ENCODE measurements at places on chromosomes 13 and 19. TPM values are rescaled to one million over a fixed set of nuclear protein-coding genes. Genes with fewer than 3 reads are reported as not detected.

IL27RA gene
- 2.9 TPM for total RNA-seq

GRCh38 chr13:40656358-40656757, 10.1 kb downstream of the FOXO1 start:
- DNase-seq, result no peak
- H3K4me1 ChIP-seq, result no peaks in the 10 kb centered on the region
- no peaks in the 10 kb centered on the region for H3K36me3 ChIP-seq
- no peak overlapping the region for H3K4me3 ChIP-seq
- H3K27me3 ChIP-seq, result peaks cover 2% of the 10 kb centered on the region

GRCh38 chr13:39385621-39386231, 217.3 kb downstream of the LHFPL6 start:
- H3K4me3 ChIP-seq, result no peak overlapping the region
- no peaks in the 10 kb centered on the region for H3K36me3 ChIP-seq
- H3K27ac ChIP-seq, result no peak overlapping the region
- peak; percentile 15 for DNase-seq
- H3K4me1 ChIP-seq, result no peaks in the 10 kb centered on the region

GRCh38 chr19:4482721-4483364, 10.7 kb downstream of the HDGFL2 start:
- H3K4me3 ChIP-seq, result no peak overlapping the region
- H3K27me3 ChIP-seq, result no peaks in the 10 kb centered on the region
- DNase-seq, result no peak
- no peak overlapping the region for H3K27ac ChIP-seq
- no peaks in the 10 kb centered on the region for H3K4me1 ChIP-seq

- no peaks in the 10 kb centered on the region for H3K36me3 ChIP-seq
- no peak overlapping the region for H3K27ac ChIP-seq
- no peaks in the 10 kb centered on the region for H3K27me3 ChIP-seq
- DNase-seq, result peak; percentile 34
Measured at GRCh38 chr13:41306271-41307145, 4.6 kb upstream of the NAA16 start.

LGALS7B gene
- not detected for total RNA-seq

PCDH17 gene
- total RNA-seq, result not detected

- no peak overlapping the region for H3K4me3 ChIP-seq
- H3K27me3 ChIP-seq, result peaks cover 70% of the 10 kb centered on the region
- peak; percentile 3 for DNase-seq
- no peak overlapping the region for H3K27ac ChIP-seq
- no peaks in the 10 kb centered on the region for H3K36me3 ChIP-seq
- H3K4me1 ChIP-seq, result no peaks in the 10 kb centered on the region
Measured at GRCh38 chr13:113001241-113002140, 32.5 kb downstream of the MCF2L start.

- peaks cover 92% of the 10 kb centered on the region for H3K36me3 ChIP-seq
- H3K4me1 ChIP-seq, result peaks cover 6% of the 10 kb centered on the region
- H3K4me3 ChIP-seq, result no peak overlapping the region
- no peaks in the 10 kb centered on the region for H3K27me3 ChIP-seq
- DNase-seq, result no peak
- H3K27ac ChIP-seq, result no peak overlapping the region
Measured at GRCh38 chr19:3979674-3980352, 5.5 kb downstream of the EEF2 start.

GARIN5A gene
- total RNA-seq, result not detected

SPIB gene
- total RNA-seq, result not detected

DNA sequence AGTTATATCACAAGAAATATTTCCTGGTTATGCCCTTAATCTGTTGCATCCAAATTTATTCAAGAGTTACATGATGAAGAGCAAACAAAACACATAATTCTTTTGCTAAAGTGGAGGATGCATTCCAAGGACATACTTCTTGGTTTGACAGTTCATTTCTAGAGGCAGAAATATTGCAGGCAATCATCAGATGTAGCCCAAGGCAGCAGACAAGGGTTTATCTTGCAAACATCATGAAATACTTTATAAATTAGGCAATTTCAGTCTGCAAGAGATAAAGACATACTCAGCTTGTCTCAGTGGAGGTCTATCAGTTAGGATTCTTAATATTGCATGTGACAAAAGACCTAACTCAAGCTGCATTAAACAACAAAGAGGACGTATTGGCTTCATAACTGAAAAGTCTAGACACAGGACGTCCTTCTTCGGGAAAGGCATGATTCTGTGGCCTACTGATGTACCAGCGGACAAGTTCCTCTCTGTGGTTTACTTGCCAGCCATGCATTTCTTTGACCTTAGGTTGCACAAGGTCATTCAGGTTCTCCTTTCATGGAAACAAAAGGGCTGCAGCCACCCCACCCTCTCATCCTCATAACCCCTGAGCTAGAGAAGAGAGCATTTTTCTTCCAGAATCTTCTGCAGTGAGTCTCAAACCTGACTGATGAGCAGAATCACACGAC, 204.1 kb downstream of the KATNAL1 start:
- H3K36me3 ChIP-seq, result no peaks in the 10 kb centered on the region
- peaks cover 3% of the 10 kb centered on the region for H3K27me3 ChIP-seq
- H3K4me1 ChIP-seq, result no peaks in the 10 kb centered on the region
- DNase-seq, result no peak

DNA sequence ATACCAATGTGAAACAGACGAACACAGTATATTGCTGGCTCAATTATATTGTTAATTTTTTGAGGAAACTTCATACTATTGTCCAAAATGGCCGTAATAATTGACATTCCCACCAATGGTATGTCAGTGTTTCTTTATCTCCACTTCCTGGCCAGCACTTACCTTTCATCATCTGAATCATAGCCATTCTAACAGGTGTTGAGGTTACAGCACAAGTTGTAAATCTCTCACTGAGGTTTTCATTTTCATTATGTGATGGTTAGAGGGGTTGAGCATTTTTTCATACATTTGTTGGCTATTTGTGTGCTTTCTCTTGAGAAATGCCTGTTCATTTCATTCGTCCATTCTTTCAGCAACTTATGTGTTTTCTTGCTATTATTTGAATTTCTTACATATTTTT, 824.0 kb downstream of the UQCRFS1 start:
- DNase-seq, result no peak
- H3K4me3 ChIP-seq, result no peak overlapping the region
- H3K27me3 ChIP-seq, result no peaks in the 10 kb centered on the region
- H3K4me1 ChIP-seq, result no peaks in the 10 kb centered on the region
- H3K27ac ChIP-seq, result no peak overlapping the region

GZMM gene
- total RNA-seq, result not detected

GRK1 gene
- not detected for total RNA-seq

GRCh38 chr13:35794734-35795389, 318.4 kb upstream of the MAB21L1 start:
- H3K27me3 ChIP-seq, result no peaks in the 10 kb centered on the region
- H3K36me3 ChIP-seq, result no peaks in the 10 kb centered on the region
- no peak overlapping the region for H3K4me3 ChIP-seq
- DNase-seq, result peak; percentile 16
- H3K4me1 ChIP-seq, result peaks cover 2% of the 10 kb centered on the region

GRCh38 chr13:37375071-37375470, 223.5 kb downstream of the POSTN start:
- no peak overlapping the region for H3K4me3 ChIP-seq
- H3K4me1 ChIP-seq, result no peaks in the 10 kb centered on the region
- H3K27ac ChIP-seq, result no peak overlapping the region
- DNase-seq, result no peak

GRCh38 chr19:42443944-42444398, 1.2 kb upstream of the CXCL17 start:
- no peaks in the 10 kb centered on the region for H3K36me3 ChIP-seq
- no peak overlapping the region for H3K27ac ChIP-seq
- H3K4me3 ChIP-seq, result no peak overlapping the region
- no peaks in the 10 kb centered on the region for H3K4me1 ChIP-seq
- H3K27me3 ChIP-seq, result peaks cover 30% of the 10 kb centered on the region
- no peak for DNase-seq

- peak; percentile 80 for DNase-seq
- peak within 1 kb of the TSS; percentile 79 for H3K4me3 ChIP-seq
- peaks cover 19% of the 10 kb centered on the region for H3K36me3 ChIP-seq
Measured at GRCh38 chr19:35154525-35155406, at the start of gene FXYD5. Gene FXYD5 (plus strand): TSS chr19:35154735. CDS start chr19:35155551, 816 bp downstream.

CERS1 gene
- 0.90 TPM for total RNA-seq

SLC1A5 gene
- 142 TPM for total RNA-seq

DENND1C gene
- total RNA-seq, result not detected

DNA sequence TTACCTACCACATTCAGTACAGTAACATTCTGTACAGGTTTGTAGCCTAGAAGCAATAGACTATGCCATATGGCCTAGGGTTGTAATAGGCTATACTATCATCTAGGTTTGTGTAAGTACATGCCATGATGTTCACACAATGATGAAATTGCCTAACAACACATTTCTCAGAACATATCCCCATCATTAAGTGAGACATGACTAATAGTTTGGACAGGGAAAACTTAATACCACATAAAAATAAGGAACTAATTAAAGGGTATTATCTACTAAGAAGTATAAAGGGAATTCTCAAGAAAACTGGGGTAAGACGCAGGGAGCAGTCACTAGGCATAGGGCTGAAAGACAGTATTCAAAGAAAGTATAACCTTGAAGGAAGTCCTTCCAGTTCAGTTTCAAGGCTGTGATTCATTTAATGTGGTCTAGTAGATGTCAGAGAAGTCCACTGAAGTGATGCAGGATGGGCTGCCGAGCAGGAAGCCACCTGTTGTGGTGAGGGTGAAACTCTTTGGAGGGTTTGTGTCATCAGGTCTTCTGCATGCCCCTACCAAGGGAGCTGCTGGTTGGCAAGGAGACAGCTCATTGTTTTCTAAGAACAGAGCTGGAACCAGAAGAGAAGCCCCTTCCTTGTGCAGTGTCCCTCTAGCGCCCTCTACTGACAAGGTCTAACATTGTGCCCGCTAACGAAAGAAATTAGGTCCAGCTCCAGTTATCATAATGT, 122.9 kb downstream of the OLFM4 start:
- no peaks in the 10 kb centered on the region for H3K27me3 ChIP-seq
- no peak overlapping the region for H3K4me3 ChIP-seq
- no peaks in the 10 kb centered on the region for H3K4me1 ChIP-seq
- DNase-seq, result peak; percentile 34
- H3K36me3 ChIP-seq, result no peaks in the 10 kb centered on the region
- H3K27ac ChIP-seq, result no peak overlapping the region

GRCh38 chr19:5850189-5850588, 1.1 kb downstream of the FUT3 start:
- peaks cover 31% of the 10 kb centered on the region for H3K27me3 ChIP-seq
- DNase-seq, result no peak
- no peak overlapping the region for H3K4me3 ChIP-seq
- peaks cover 2% of the 10 kb centered on the region for H3K4me1 ChIP-seq

GRCh38 chr19:1606138-1606651, 933 bp upstream of the UQCR11 start:
- no peaks in the 10 kb centered on the region for H3K27me3 ChIP-seq
- peaks cover 14% of the 10 kb centered on the region for H3K36me3 ChIP-seq
- peak overlapping the region; percentile 54 for H3K27ac ChIP-seq
- H3K4me1 ChIP-seq, result peaks cover 2% of the 10 kb centered on the region
- DNase-seq, result no peak

GRCh38 chr13:43289470-43290255, 266.3 kb downstream of the DNAJC15 start:
- H3K4me3 ChIP-seq, result no peak overlapping the region
- H3K4me1 ChIP-seq, result peaks cover 22% of the 10 kb centered on the region
- H3K36me3 ChIP-seq, result no peaks in the 10 kb centered on the region
- no peak overlapping the region for H3K27ac ChIP-seq
- DNase-seq, result peak; percentile 27

GRCh38 chr13:41231786-41232185, 31.6 kb downstream of the MTRF1 start:
- peaks cover 7% of the 10 kb centered on the region for H3K36me3 ChIP-seq
- peak; percentile 37 for DNase-seq
- no peaks in the 10 kb centered on the region for H3K27me3 ChIP-seq
- H3K4me3 ChIP-seq, result no peak overlapping the region
- no peak overlapping the region for H3K27ac ChIP-seq

GRCh38 chr13:32791545-32792172, 205.4 kb downstream of the PDS5B start:
- H3K27me3 ChIP-seq, result no peaks in the 10 kb centered on the region
- peak; percentile 35 for DNase-seq
- H3K4me1 ChIP-seq, result peaks cover 2% of the 10 kb centered on the region
- H3K27ac ChIP-seq, result no peak overlapping the region

GRCh38 chr13:23725922-23726321, 155.7 kb downstream of the TNFRSF19 start:
- no peak overlapping the region for H3K4me3 ChIP-seq
- H3K36me3 ChIP-seq, result peaks cover 6% of the 10 kb centered on the region
- DNase-seq, result no peak
- H3K27me3 ChIP-seq, result no peaks in the 10 kb centered on the region

- H3K4me3 ChIP-seq, result peak overlapping the region; percentile 48
- no peaks in the 10 kb centered on the region for H3K36me3 ChIP-seq
- DNase-seq, result peak; percentile 80
- H3K4me1 ChIP-seq, result peaks cover 10% of the 10 kb centered on the region
- H3K27me3 ChIP-seq, result peaks cover under 1% of the 10 kb centered on the region
Measured at GRCh38 chr19:45645631-45646344, 6.6 kb upstream of the EML2 start.

DNA sequence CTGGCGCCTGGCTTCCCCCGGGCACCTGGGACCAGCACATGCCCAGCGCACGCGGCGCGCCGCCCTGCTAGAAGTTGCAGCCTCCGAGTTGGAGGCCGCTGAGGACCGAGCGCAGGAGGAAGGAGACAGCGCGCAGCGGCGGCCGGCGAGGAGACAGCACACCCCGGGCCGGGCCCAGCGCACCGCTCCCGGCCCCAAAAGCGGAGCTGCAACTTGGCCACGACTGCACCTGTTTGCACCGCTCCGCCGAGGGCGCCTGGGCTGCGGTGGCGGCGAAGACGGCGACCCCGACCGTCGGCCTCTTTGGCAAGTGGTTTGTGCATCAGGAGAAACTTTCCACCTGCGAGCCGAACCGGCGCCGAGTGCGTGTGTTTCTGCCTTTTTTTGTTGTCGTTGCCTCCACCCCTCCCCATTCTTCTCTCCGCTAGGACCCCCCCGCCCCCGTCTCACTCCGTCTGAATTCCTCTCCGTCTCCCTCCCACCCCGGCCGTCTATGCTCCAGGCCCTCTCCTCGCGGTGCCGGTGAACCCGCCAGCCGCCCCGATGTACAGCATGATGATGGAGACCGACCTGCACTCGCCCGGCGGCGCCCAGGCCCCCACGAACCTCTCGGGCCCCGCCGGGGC, at the start of gene SOX1:
TSS of gene SOX1 (plus strand) at position 34 of the 626 bp plus-strand sequence. CDS start at position 544, 510 bp downstream.
- H3K4me1 ChIP-seq, result no peaks in the 10 kb centered on the region
- no peak for DNase-seq
- peaks cover 67% of the 10 kb centered on the region for H3K27me3 ChIP-seq
- no peak within 1 kb of the TSS for H3K4me3 ChIP-seq
- H3K36me3 ChIP-seq, result no peaks in the 10 kb centered on the region

DNA sequence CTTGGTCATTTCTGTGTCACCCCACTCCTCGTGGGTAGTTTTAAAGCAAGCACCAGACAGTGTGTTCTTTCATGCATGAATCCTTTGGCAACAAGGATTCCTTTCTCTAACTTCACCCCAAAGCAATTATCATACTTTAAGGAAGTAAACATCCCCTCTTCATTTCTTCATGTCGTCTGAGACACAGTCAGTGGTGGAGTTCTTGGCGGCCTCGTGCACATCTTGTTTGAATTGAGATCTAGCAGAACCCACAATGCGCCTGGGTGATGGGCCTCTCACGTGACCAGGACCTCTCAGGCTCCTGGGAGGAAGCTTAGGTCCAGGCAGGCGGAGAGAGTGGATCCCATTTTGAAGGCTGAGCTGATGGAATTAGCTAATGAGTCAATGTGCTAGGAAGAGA, 2.6 kb downstream of the ACSBG2 start:
- H3K4me1 ChIP-seq, result peaks cover 3% of the 10 kb centered on the region
- no peak overlapping the region for H3K4me3 ChIP-seq
- H3K36me3 ChIP-seq, result no peaks in the 10 kb centered on the region
- H3K27me3 ChIP-seq, result 0 out of 2 replicates have a peak, but pooled peaks cover 2% of the 10 kb centered on the region
- no peak for DNase-seq
